Lower lobe of right lung (tissue), 2 donors: ENCODE measurements at places on chromosomes 11 and 22.

- DNase-seq = no peak
- no peak overlapping the region for H3K27ac ChIP-seq
- no peaks in the 10 kb centered on the region for H3K36me3 ChIP-seq
- no peaks in the 10 kb centered on the region for H3K4me1 ChIP-seq
- H3K4me3 ChIP-seq = no peak overlapping the region
Observed at GRCh38 chr22:26751217-26751616, 93.8 kb downstream of the MIAT start.

- no peaks in the 10 kb centered on the region for H3K36me3 ChIP-seq
- DNase-seq = no peak
- H3K4me1 ChIP-seq = no peaks in the 10 kb centered on the region
- H3K27ac ChIP-seq = no peak overlapping the region
- peaks cover 19% of the 10 kb centered on the region for H3K27me3 ChIP-seq
- H3K4me3 ChIP-seq = no peak overlapping the region
Observed at GRCh38 chr11:8035200-8035855, 45.7 kb upstream of the TUB start.

DNA sequence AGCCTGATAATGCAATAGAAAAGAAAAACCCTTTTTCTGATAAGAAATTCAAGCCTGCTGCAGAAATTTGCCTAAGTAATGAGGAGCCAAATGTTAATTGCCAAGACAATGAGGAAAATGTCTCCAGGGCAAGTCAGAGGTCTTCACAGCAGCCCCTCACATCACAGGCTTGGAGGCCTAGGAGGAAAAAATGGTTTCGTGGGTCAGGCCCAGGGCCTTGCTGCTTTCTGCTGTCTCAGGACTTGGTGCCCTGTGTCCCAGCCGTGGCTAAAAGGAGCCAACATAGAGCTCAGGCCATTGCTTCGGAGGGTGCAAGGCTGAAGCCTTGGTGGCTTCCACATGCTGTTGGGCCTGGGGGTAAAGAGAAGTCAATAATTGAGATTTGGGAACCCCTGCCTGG, 131.3 kb downstream of the LARGE1 start:
- no peak overlapping the region for H3K27ac ChIP-seq
- H3K4me1 ChIP-seq = peaks cover 9% of the 10 kb centered on the region
- no peak for DNase-seq
- H3K27me3 ChIP-seq = no peaks in the 10 kb centered on the region
- no peaks in the 10 kb centered on the region for H3K36me3 ChIP-seq

DNA sequence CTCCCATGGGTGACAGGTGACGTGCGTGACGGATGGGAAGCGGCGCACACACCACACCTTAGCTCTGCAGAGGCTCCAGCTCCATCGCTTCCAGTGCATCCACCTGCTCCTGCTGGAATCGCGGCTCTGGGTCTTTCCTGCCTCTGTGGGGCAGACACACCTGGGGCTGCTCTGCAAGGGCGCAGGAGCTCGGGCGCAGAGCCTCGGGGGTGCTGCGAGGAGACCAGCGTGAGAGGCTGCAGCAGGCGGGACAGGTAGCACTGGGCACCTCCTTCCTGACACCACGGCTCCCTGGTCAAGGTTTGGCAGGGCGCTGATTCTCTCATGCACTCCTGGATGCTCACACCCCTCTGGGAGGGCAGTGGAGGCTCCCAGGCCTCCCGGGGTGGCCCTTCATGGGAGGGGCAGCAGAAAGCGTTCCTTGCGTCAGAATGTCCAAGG, 1494.3 kb downstream of the BRD1 start:
- no peak overlapping the region for H3K27ac ChIP-seq
- no peaks in the 10 kb centered on the region for H3K4me1 ChIP-seq
- H3K4me3 ChIP-seq = no peak overlapping the region
- peak; percentile 41 for DNase-seq
- no peaks in the 10 kb centered on the region for H3K36me3 ChIP-seq
